ENCODE measurements at places on chromosomes 12 and 14.

- peak; percentile 0 for DNase-seq
These were observed 501.1 kb downstream of the NAV3 start for GRCh38 chr12:78331753-78332152.

GRCh38 chr12:5388581-5389535, 43.0 kb upstream of the NTF3 start:
- no peak for DNase-seq

DNA sequence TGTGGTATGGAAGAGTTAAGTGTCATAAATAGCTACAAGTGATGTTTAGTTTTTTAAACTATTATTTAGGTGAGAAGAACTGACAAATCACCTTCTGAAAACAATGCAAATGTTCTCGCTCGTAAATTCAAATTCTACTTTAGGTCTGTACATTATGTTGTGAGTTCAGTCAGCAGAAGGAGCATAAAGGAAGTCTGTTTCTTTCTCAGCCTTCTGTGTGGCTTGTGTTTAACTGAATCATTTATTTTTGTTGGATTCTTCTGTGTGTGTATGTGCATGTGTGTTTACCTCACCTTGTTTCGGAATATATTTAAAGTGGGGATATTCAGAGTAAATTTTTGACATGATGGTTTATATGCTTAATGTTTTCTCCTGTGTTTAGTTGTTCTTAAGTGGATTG, 285.9 kb downstream of the TMTC2 start:
- DNase-seq, result no peak

DNA sequence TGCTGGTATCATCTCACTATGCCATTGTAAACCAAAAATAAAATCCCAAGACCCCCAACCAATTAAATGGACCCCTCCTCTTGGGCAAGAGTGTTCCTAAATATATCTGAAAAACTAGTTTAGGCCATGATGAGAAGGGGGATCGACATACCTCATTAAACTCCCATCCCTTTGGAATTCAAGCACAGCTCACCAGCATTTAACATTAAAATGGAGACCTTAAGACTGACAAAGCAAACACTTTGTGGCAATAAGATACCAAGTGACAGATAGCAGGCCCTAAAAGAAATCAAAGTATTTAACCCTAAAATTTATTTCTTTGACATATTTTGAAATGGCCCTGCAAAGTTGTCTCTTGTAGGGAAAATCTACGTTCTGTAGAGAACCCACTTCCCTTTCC, 387.9 kb downstream of the KCNH5 start:
- no peak for DNase-seq

- DNase-seq, result peak; percentile 53
These were observed 166.0 kb downstream of the SLC38A4 start for GRCh38 chr12:46659824-46660223.

Data from cardiac fibroblast (primary cell).